GM04503 (cell line): ENCODE measurements at places on chromosomes 2 and 18.
A peak's percentile ranks its signal among the peaks of the same experiment; 100 is the strongest.

DNA sequence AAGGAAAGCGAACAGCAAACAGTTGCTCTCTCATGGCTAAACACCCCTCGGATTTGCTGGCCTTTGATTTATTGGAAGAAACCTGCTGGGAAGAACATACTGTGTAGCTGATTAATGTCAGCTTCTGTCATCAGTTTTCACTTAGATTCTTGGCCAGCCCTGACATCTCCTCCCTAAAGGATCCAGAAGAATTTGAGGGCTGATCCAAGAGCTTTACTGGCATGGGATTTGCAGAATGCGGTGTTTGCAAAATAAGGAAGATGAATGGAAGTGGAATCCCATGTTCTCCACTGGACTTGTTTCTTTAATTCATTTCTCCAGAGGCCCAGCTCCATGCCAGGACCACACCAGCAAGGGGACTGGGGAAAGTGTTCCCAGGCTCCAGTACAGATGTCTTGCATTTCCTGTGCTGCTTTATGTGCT, 80.5 kb downstream of the RDH14 start:
- peak; percentile 78 for DNase-seq

DNA sequence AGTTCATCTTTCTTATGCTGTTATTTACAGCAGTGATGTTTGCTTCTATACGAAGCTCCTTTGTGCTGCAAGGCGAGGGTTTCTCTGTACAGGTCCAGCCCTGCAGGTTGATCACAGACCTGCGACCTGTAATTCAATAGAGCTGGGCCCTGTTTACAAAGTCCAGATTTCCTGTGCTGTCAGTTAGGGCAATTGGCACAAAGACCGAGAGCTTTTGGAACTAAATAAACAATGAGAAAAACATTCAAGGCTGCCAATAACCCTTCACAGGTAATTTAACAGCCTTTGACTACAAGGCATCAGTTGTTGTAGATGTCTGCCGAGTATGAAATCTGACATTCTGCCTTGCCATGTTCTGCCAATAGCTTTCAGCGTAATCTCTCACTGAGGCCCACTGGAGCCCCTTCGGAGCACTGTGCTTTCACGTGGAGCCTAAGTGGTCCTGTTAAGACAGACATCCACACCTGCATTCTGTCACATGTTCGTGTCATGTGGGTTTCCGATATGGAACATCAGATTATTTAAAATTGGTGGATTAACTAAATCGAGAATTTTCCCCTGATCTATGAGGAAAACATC, 232.5 kb downstream of the PTGR3 start:
- DNase-seq: no peak

DNA sequence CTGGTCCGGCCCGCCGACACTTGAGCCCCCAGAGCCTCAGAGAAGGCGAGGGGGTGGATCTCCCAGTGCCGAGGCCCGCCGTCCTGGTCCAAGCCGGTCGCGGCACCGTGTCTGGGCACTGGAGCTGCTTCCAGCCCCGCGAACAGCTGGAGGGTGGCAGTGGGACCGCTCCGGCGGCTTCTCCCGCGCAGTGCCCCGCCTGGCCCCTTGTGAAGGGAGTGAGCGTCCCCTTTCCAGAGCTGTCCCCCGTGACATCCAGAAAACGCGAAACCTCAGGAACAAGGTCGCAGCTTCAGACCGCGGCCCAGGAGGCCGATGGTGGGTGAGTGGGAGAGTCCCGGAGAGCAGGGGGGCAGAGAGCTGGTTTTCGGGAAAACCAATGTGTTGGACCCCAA, 579 bp upstream of the EMX1 start:
- no peak for DNase-seq

DNA sequence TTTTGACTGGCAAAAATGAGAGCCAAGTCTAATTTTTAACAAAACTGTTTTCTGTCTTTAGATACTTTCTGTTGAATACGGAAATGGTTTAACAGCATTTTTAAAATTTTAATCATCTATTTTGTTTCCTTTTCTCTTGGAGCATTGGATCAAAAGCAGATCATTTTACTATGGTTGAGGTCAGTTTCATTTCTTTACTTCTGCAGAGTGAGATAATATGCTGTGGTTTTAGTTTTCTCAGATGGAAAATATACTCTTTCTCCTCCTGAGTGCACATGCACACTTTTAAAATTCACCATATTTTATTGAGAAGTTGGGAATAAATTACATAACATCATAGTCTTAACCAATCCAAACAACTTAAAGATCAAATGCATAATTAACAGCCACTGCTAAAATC, 283.3 kb downstream of the SLC8A1 start:
- DNase-seq: no peak

- DNase-seq: no peak
These were observed 252.4 kb upstream of the SLC39A10 start for GRCh38 chr2:195404651-195405050.

- peak; percentile 8 for DNase-seq
These were observed 806 bp downstream of the ZNF407 start for GRCh38 chr18:74598350-74599001.

GRCh38 chr2:51628917-51629316, 597.0 kb upstream of the NRXN1 start:
- DNase-seq: no peak

- DNase-seq: no peak
These were observed 18.0 kb upstream of the DNAH6 start for GRCh38 chr2:84498150-84498799.

GRCh38 chr18:12934454-12935071, 13.2 kb upstream of the SEH1L start:
- peak; percentile 24 for DNase-seq

- DNase-seq: no peak
These were observed 451.5 kb downstream of the EPHA4 start for GRCh38 chr2:221120643-221121042.

GRCh38 chr2:12824351-12824777, 107.6 kb downstream of the TRIB2 start:
- no peak for DNase-seq

GRCh38 chr2:230900336-230900995, 24.6 kb downstream of the GPR55 start:
- DNase-seq: no peak

DNA sequence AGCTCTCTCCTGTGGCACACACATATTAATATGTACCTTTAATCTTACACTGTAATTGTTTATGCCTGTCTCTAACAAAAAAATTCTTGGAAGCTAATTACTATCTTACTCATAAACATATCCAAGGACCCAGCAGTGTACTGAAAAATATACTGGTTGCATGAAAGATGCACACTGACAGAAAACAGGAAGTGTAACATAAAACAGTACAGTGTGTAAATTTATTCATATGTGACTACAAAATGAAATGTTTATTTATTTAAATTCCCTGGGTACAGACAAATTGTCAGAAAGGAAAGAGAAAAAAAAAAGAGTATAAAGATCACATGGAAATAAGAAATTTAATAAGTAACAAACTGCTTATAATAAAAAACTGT, 28.5 kb downstream of the TMEM131 start:
- no peak for DNase-seq

DNA sequence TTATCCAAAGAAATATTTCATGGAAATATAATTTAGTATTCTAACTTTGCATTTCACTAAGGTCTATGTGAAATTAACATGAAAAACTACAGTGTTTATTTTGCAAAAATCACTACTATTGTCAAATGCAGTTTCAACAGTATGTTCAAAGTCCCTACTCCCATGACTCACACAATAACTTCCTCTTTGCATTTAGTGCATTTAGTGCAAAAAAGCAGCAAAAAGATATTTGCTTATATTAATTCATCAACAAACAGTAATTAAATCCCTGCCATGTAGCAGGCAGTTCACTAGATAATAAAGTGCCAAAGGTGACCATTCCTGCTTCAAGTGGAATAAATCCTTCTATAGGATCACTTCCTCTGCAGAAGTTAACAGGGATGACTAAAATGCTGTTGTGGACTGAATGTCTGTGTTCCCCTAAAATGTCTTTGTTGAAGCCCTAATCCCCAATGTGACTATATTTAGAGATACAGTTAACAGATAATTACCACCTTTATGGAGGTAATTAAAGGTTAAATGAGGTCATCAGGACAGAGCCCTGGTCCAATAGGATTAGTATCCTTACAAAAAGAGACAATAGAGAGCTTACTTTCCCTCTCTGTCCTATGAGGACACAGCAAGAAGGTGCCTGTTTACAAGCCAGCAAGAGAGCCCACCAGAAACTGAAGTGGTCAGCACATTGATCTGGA, 61.7 kb downstream of the STK39 start:
- DNase-seq: no peak

GRCh38 chr2:169291517-169291916, 70.8 kb downstream of the LRP2 start:
- no peak for DNase-seq

GRCh38 chr2:96773922-96774321, 13.2 kb downstream of the CNNM4 start:
- DNase-seq: no peak

DNA sequence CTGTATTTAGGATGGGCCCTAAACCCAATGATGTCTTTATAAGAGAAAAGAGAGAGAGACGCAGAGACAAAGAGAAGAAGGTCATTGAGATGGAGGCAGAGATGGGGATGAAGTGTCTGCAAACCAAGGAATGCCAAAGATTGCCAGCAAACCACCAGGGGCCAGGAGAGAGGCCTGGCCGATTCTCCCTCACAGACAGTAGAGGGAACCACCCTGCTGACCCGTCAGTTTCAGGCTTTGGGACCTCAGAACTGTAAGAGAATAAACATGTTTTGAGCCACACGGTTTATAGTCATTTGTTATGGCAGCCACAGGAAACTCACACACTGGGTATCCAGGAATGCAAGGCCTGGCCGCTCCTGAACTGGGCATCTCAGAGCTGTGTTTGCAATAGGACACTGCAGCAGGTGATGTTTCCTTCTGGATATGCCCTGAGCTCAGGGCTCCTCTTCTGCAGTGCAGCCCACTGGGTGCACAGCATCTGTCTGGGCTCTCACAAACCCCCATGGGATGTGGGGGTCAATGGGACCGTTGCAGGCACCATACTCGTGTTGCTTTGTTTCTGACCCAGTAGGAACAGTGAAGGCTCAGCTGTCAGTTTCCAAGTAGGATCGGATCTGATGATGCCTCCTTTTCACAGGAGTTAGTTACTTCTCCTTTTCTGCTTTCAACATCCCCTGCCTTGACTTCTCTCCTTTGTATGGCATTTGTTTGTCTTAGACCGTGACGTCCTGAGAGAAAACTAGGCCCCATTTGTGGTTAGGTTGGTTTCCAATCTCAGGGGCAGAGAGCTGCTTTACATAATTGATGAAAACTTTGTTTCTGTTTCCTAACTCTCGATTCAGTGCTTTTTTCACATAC, 20.8 kb downstream of the PTPN18 start:
- DNase-seq: no peak

DNA sequence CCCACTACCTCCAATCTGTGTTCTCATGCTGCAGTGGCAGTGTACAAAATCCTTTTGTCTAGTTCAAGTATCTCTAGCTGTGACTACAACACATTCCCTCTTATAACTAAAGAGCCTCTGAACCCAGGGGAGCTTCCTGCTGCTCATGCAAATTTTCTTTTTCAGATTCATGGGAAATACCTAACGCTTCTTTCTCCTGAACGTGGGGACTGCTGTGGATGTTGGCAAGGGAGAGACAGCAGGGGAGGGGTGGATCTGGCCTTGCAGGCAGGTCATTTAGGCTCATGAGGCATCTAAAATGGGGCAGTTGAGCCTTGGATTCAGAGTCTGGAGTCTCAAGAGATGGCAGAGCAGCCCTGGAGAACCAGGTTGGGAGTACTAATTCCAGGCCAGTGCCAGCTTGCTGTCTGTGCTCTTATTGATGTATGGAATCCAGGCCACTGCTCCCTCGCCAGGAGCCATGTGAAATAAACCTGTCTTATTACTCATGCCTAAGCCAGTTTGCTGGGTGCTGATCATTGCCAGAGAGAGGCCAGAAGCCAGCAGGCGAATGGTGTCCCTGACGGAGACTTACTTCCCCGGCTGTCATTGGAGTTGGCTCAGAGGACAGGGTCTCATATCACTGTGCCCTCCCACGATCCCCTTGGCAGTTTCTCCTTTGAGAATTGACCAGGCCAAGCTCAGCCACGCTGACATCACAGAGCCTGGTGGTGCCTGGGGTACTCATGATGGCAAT, 29.2 kb upstream of the TNP1 start:
- DNase-seq: no peak

GRCh38 chr2:161045726-161046125, 114.5 kb upstream of the TANK start:
- no peak for DNase-seq

DNA sequence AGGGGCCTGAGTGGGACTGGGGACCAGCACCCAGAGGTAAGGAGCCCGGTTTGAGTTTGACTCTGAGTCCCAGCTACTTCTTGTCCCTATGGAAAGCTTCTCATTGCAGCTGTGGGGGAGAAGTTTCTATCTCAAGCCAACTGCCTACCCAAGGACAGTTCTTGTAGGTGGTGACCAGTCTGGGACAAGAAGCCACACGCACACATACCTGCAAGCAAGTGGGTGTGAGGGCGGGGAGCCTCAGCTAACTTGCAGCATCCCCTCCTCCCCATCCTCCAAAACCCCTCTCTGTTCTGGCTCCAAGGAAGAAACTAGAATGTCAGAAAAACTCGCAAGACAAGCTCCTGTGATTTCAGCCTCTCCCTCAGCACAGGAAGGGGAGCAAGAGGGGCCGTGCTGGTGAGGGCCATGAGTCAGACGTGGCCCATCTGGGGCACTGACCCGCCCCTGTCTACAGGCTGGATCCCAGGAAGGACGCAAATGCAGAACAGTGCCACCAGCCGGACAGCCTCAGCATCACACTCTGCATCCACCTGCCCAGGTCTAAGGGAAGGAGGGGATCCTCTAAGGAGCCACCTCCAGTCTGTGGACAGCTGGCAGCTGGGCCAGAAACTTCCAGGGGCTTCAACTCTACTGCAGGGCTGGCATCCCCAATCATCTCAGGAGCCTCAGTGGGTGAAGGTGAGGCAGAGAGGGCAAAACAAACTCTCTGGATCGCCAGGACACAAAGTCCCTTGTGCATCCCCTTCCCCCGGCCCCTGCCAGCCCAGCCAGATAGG, 103.4 kb downstream of the TNS1 start:
- DNase-seq: peak; percentile 50

- no peak for DNase-seq
These were observed 551.0 kb upstream of the LRATD1 start for GRCh38 chr2:14081521-14081920.

GRCh38 chr2:179454443-179455171, 190.0 kb upstream of the SESTD1 start:
- peak; percentile 42 for DNase-seq

GRCh38 chr18:54255141-54255540, 14.2 kb upstream of the POLI start:
- DNase-seq: no peak

GRCh38 chr2:119428488-119429224, 3.0 kb upstream of the TMEM37 start:
- DNase-seq: no peak

DNA sequence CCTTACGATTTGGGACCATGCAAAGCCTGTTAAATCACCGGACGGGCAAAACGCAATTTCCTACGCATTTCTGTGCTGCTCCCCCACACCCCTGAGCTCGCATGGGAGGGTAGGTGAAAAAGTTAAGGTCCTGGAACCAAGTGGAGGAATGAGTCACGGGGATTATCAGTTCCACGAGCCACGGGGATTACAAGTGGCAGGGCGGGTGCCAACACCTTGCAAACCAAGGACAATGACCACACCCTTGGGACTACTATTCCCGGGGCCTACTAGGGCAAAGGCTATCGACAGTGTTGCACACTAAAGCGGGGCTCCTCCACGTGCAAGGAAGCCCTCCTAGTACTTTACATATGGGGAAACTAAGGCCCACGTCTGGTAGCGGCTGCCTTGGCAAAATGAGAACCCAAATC, 447 bp downstream of the RETSAT start:
- no peak for DNase-seq
